NCI-H748 treated with DMSO at 0.1 percent for 48 hours (cell line): ENCODE measurements at places on chromosomes 1 and 21.

GRCh38 chr1:152768847-152769533, 6.0 kb upstream of the LCE1F start:
- DNase-seq, result no peak

- DNase-seq, result no peak
These were observed 39.5 kb upstream of the NFASC start for GRCh38 chr1:204831186-204831585.

GRCh38 chr1:159469921-159470533, 30.5 kb downstream of the OR10J1 start:
- DNase-seq, result no peak

- DNase-seq, result no peak
These were observed 38.6 kb downstream of the TFF3 start for GRCh38 chr21:42276526-42277154.

- no peak for DNase-seq
These were observed 12.2 kb upstream of the DHRS3 start for GRCh38 chr1:12629985-12630760.

DNA sequence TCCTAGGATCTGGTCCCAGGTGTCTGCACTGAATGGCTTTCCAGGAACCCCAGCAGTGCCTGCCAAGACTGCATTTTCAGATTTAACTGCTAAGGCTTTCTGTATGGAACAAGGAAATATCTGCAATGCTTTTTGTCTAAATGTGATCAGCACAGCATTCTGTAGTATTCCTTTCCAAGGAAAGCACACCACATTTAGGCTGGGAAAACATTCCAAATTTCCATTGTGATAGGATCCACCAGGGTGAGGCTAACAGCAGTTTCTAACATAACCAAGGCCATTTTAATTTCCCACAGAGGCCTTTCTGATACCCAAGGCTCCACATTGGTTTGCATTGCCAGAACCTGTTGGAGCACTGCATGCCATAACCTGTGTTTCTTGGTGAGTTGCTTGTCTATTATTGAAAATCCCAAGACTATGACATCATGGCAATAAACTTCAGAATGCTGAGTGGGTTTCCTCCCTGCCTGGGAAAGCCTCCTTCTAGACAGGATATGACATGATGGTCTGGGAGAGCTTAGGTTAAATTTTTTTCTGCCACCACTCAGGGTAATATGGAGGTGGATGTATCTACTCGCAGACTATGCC, 23.3 kb upstream of the PTGFRN start:
- no peak for DNase-seq

- DNase-seq, result no peak
These were observed 35.8 kb upstream of the PODN start for GRCh38 chr1:53026254-53026653.

- no peak for DNase-seq
These were observed 24.1 kb upstream of the ARHGEF16 start for GRCh38 chr1:3430406-3430805.

DNA sequence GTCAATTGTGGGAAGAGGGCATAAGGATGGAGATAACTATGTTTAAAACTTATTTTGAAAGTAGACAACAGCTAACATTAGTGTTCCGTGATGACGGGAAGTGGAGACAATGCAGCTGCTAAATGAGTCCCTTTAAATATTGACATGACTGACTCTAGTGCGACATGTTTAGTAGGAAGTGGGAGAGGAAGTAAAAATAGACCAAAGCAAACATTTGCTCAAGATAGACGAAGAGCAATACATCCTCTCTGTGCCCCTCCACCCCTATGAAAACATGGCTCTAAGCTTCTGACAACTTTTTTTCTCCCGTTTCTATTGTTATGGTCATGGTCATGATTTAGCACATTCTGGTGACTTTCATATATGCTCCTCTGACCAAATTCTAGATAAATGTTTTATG, 60.0 kb upstream of the HMCN1 start:
- peak; percentile 39 for DNase-seq

GRCh38 chr21:45439161-45439872, 34.4 kb downstream of the COL18A1 start:
- peak; percentile 6 for DNase-seq

DNA sequence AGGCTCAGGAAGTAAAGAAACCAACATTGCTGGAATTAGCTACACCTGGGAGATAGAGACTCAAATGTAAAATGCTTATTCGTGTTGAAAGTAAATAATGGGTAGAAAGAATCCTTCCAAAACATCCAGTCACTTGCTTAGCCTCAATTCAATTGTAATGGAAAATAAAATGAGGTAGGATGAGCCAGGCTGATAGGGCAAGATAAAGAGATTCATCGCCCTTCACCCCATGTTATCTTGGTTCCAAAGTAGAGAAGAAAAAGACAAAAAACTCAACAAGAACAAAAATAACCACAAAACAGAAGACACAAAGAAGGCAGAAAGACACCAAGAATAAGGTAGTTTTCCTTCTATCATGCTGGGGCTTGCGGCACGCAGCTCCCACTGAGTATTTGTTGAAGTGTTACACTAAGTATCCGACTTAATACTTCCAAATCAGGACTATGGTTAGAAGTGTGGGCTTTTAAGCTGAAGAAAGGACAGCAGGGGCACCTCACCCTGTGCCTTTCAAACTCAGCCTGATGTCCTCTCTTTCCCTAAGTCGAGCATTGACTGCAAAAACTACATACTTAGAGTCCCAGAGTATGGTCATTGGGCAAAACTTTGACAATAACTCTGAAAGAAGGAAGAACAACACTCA, 202.1 kb downstream of the VAV3 start:
- DNase-seq, result no peak

- DNase-seq, result no peak
These were observed 31.0 kb downstream of the CC2D1B start for GRCh38 chr1:52334906-52335528.

- no peak for DNase-seq
These were observed 187.6 kb upstream of the NRIP1 start for GRCh38 chr21:15252431-15252830.

DNA sequence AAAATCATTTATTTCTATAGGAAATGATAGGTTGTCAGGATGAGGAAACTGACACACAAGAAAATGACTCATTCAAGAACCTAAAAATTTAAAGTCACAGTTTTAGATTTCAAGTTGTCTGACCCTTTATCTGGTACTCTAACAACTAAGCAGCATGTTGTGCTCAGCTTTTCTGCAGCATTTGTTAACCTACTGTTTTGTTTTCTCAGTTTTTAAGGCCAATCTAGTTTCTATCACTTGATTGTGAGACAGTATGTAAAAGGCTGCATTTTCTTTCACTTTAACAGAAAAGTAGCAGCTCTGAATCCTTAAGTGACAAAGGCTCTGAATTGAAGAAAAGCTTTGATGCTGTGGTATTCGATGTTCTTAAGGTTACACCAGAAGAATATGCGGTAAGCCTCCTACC, 59.1 kb downstream of the RALGPS2 start:
- no peak for DNase-seq

- no peak for DNase-seq
These were observed 16.1 kb upstream of the KIF14 start for GRCh38 chr1:200636681-200637080.

DNA sequence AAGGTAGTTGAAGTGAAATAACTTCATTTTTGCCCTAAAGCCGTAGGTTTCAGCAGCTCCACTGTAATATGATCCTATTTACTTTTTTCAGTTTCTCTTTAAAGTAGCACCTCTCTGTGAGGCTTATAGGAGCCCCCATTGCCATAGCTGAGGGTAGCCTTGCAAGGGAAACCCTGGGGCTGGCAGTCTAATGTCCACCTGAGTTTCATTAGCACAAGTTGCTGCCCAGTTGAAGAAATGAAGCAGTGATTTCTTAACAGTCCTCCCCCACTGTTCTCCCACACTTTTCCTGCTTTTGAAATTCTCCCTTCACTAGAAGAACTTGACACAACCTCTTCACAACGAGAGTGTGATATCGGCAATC, 1.5 kb downstream of the HMCN1 start:
- DNase-seq, result no peak

DNA sequence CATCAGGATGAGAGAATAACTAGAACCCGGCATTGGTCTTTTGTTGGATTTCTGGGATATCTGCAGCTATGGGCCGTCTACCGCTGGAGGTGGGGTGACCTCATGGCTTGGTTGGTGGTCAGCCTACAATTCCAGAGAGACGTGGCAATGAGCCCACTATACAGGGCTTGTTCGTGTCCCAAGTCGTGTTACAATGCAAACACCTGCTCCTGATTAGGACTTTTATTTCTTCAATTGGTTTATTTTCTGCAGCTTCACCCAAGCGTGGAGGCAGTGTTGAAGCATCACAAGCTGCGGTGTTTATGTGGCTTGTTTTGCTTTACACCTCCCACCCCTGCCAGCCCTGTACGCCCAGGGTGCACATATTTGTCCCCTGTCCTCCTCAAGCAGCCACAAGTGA, 211.7 kb upstream of the TMEM51 start:
- no peak for DNase-seq

GRCh38 chr1:115432061-115432460, 94.0 kb upstream of the NGF start:
- DNase-seq, result no peak

DNA sequence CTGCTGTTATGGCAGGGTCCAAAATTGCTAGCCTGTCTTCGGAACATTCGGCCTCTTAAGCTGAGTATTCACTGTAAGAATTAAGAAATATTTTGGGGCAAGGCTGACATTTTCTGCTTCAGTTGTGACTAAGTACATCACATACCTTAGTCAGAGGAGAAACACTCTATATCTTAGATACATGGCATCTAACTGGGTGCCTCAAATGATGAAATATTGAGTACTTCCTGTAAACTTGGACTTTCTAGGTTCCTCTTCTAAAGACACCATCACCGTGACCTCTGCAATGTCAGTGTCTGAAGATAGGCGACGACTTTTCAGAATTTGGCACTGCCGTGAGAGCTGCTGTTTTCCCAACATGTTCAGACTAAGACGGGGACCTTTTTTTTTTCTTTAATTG, 65.6 kb downstream of the PCBP3 start:
- DNase-seq, result no peak

DNA sequence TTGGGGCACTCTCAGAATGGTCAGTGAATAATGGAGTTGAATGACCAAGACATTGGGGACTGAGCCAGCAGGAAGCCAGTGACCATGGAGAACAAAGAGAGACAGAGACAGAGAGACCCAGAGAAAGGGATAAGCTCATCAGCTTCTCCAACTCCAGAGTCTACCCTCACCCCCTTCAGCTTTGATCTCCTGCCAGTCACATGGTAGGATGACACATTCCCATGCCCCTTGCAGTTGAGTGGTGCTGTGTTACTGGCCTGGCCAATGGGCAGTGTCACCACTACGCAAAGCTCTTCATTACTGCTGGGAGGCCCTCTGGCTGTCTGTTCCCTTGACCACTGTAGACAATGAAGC, 643.5 kb downstream of the AJAP1 start:
- DNase-seq, result no peak

DNA sequence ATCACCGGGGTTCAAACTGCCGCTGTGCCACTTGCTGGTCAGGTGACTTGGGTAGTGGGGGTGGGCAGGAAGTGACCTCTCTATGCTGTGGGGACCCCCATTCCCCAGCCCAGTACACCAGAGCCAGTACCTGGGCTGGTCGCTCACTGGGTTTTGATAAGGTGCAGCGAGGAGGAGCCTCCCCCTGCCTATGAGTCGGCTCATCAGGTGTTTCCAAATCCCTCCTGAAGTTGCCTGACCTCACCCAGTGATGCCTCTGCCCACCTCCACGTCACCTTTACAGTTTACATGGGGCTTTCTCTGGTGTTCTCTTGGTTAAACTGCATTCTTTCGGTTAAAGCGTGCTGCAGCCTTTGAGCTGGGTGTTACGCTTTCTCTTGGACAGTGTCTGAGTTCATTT, 58.2 kb downstream of the ARHGEF10L start:
- DNase-seq, result no peak

DNA sequence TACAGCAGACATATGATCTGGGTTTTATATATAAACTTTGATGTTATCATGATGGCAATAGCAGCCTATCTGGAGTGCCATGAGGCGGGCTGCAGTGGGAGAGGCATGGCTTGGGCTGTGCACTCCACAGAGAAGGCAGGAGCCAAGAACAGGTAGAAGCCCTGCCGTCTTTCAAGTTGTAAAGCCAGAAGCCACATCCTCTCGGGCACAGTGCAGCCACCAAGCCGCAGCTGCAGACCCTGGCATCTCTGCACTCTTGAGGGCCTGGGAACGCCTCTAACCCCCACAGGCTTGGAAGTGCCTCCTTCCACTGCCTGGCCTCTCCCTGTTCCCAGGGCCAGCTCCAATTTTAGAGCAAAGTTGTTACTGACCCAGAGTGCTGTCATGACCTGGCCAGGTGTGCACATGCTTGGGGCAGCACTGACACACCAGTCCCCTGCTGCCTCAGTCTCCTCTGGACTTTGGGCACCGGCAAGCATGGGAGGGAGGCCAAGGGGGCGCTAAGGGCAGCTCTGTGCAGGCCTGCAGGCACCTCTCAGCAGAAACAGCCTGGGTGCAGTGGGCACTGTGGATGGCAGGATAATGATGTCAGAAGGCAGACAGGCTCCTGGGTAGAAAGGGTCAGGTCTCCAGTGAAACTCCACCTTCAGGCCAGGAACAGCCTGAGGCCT, 1619.8 kb upstream of the PRMT6 start:
- DNase-seq, result no peak
